Body of pancreas (tissue), 4 donors: ENCODE measurements at places on chromosomes 5 and 9. TPM values are rescaled to one million over a fixed set of nuclear protein-coding genes. Genes with fewer than 3 reads are reported as not detected.

The B4GALT1 gene
- total RNA-seq, result 31.3 TPM

The PCDHA10 gene
- total RNA-seq, result 3.1 TPM

The CDC25C gene
- not detected for total RNA-seq

The ZNF366 gene
- 1.8 TPM for total RNA-seq

The PDLIM4 gene
- 4.2 TPM for total RNA-seq

The CCL27 gene
- not detected for total RNA-seq

The FOXD4L6 gene
- not detected for total RNA-seq

The UGT3A1 gene
- total RNA-seq, result not detected

The NELFB gene
- total RNA-seq, result 31.3 TPM

The FBXL7 gene
- total RNA-seq, result 4.0 TPM

The IFNE gene
- total RNA-seq, result not detected

GRCh38 chr5:103428923-103429322, 133.7 kb downstream of the NUDT12 start:
- H3K36me3 ChIP-seq, result no peaks in the 10 kb centered on the region
- no peak overlapping the region for H3K4me3 ChIP-seq
- H3K4me1 ChIP-seq, result peaks cover 11% of the 10 kb centered on the region

DNA sequence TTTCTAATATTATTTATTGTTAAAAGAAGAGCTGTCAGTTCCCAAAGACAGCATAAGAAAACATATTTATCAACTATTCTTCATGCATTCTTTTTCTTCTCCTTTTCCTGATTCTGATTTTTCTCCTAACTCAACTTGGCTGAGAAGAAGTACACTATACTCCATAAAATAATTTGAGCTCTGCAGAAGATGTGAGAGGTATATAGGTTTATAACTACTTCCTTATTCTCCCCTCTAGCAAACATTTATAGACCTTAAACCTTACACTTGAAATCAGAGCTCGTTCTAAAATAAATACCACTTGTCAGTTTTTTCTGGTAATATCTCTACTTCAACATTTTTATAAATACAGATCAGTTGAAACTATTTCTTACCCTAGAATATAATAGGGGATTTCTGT, 724.8 kb upstream of the GRAMD2B start:
- H3K36me3 ChIP-seq, result no peaks in the 10 kb centered on the region
- no peaks in the 10 kb centered on the region for H3K27me3 ChIP-seq
- DNase-seq, result no peak
- H3K4me3 ChIP-seq, result no peak overlapping the region
- H3K27ac ChIP-seq, result no peak overlapping the region
- H3K4me1 ChIP-seq, result peaks cover 34% of the 10 kb centered on the region

DNA sequence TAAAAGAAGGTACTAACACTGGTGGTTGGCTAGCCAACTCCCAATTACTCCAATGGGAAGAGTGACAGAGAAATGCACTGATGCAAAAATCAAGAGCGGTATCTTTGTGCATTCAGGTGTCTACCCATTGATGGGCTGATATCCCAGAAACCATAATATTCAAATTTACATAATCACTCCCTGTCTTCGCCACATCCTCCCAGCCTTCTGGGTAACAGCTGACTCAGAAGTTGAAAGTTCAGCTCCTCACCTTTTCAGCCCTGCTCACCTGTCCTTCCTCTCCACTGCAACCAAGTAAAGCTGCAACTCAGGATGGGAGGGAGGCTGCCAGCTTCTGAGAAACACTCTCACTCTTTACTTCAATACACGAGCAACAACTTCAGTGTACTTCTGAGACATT, 6.9 kb downstream of the SUSD1 start:
- H3K36me3 ChIP-seq, result no peaks in the 10 kb centered on the region
- no peaks in the 10 kb centered on the region for H3K27me3 ChIP-seq
- H3K4me1 ChIP-seq, result peaks cover 15% of the 10 kb centered on the region
- DNase-seq, result no peak

- no peaks in the 10 kb centered on the region for H3K27me3 ChIP-seq
- H3K27ac ChIP-seq, result no peak overlapping the region
- no peaks in the 10 kb centered on the region for H3K36me3 ChIP-seq
These were observed 29.3 kb downstream of the CARTPT start for GRCh38 chr5:71748360-71748759.

DNA sequence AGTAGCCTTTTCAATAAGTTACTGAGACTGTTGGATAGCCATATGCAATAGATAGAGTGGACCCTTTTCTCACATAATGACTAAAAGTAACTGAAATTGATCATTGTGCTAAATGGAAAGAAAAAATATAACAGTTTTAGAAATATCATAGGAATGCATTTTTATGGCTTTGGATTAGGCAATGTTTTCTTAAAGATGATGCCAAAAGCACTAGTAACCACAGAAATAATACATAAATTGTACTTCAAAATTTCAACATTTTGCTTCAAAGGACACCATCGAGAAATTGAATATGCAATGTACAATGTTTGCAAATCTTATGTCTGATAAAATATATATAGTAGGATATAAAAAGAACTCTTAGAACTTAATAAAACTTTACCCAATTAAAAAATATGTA, 1267.5 kb upstream of the CDH9 start:
- H3K27ac ChIP-seq, result no peak overlapping the region
- DNase-seq, result no peak
- no peaks in the 10 kb centered on the region for H3K27me3 ChIP-seq
- no peak overlapping the region for H3K4me3 ChIP-seq
- no peaks in the 10 kb centered on the region for H3K36me3 ChIP-seq
- H3K4me1 ChIP-seq, result no peaks in the 10 kb centered on the region

DNA sequence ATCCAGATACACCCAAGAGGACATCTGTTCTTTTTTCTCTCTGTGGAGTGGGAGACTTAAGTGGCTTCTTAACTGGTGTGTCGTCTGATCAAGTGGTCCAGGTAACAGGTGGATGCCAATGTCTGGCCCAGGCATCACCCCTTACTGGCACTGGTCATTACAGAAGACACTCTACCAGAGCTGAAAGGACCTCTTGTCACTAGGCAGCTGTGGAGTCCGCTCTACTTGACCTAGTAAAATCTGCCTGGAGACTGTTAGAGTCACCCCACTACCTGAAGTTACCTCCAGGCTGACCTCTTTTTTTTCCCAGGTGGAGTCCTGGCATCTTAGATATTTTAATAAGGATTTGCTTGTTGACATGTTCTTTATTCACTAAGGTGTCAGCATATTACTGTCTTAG, 22.5 kb downstream of the FXN start:
- DNase-seq, result no peak
- H3K36me3 ChIP-seq, result no peaks in the 10 kb centered on the region
- H3K27me3 ChIP-seq, result no peaks in the 10 kb centered on the region
- H3K4me1 ChIP-seq, result no peaks in the 10 kb centered on the region
- no peak overlapping the region for H3K27ac ChIP-seq

- H3K27ac ChIP-seq, result peak overlapping the region; percentile 97
- no peaks in the 10 kb centered on the region for H3K27me3 ChIP-seq
These were observed 2.1 kb downstream of the ECPAS start for GRCh38 chr9:111481885-111482636.

DNA sequence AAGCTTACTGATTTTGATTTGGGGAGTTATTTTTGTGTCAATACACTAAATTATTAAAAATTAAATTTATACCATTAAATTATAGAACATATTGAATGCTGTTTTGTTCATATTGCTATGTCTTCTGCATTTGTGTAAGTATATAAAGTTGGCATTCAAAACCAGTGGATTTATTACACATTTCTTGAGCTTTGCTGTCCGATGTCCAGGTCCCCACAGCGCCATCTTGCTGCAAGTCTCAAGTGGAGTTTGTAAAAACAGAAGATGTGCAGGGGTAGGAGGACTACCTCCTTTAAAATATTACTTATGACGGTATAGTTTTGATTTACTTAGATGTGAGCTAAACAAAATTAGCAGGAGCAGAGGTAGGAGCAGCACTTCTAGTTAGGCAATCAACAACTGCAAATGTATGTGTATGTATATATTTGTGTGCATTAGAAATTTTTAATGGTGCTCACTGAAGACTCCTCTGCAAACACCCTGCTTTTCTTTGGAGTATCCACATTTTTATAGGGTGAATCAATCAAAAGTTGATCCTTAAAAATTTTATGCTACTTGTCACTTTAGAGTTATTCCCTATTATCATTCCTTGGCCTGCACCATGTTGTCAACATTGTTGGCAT, 37.4 kb downstream of the CPEB4 start:
- no peak overlapping the region for H3K4me3 ChIP-seq
- no peak overlapping the region for H3K27ac ChIP-seq

DNA sequence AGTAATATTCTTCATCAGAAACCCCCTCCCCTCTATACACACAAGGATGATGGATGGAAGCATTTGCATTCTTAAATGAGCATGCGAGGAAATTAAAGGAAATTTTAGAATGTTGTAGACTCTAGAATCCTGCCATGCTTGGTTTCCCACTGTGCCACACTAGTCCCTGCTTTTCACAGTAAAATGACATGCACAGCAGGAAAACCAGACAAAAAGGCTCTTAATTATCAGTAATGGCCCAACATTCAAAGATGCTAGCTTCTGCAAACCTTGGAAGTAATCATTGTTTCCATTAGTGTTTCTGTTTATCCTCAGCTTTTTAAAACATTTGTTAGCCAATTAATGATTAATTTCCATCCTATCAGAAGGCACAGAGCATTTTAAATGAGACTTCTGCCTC, 255.8 kb downstream of the SLCO4C1 start:
- H3K4me1 ChIP-seq, result no peaks in the 10 kb centered on the region
- no peak overlapping the region for H3K27ac ChIP-seq
- no peaks in the 10 kb centered on the region for H3K36me3 ChIP-seq
- H3K27me3 ChIP-seq, result no peaks in the 10 kb centered on the region
- DNase-seq, result no peak

GRCh38 chr9:136093346-136093986, 1.6 kb downstream of the NACC2 start:
- H3K27ac ChIP-seq, result peak overlapping the region; percentile 85
- H3K36me3 ChIP-seq, result no peaks in the 10 kb centered on the region
- peak overlapping the region; percentile 74 for H3K4me3 ChIP-seq

- no peaks in the 10 kb centered on the region for H3K36me3 ChIP-seq
- H3K4me1 ChIP-seq, result peaks cover 8% of the 10 kb centered on the region
- DNase-seq, result no peak
These were observed 46.3 kb upstream of the SMIM23 start for GRCh38 chr5:171739271-171739670.

DNA sequence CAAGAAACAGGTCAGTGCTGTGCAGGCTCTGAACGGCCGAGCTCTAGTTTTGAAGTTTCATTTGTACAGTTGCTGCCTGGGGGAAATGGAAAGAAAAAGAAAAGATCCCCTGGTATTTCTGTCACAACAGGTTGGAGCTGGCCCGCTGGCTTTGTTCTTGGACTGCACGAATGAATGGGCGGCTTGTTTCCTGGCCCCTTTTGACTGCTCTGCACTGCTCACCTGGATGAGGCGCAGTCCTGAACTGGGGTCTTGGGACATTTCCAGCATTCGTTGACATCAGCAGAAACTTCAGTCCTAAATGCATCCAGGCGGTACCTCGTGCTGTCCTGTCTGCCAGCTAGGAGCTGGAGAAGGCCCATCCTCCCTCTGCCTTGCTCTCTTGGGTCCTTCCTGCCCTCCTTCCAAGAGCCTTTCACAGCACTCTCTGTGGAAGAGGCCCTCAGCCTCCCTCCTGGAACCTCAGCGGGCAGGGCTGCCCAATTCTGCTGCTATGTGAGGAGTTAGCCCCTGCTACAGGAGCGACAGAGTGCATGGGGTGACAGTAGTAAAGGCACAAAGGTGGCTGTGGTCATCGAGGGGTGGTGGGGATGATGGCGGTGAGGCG, 189.2 kb downstream of the FSTL4 start:
- H3K36me3 ChIP-seq, result no peaks in the 10 kb centered on the region
- H3K27me3 ChIP-seq, result no peaks in the 10 kb centered on the region
- no peak overlapping the region for H3K4me3 ChIP-seq
- H3K27ac ChIP-seq, result no peak overlapping the region
- DNase-seq, result no peak

- no peaks in the 10 kb centered on the region for H3K27me3 ChIP-seq
- no peak overlapping the region for H3K27ac ChIP-seq
- DNase-seq, result no peak
These were observed 47.4 kb downstream of the UBAP2 start for GRCh38 chr9:34001298-34001697.

DNA sequence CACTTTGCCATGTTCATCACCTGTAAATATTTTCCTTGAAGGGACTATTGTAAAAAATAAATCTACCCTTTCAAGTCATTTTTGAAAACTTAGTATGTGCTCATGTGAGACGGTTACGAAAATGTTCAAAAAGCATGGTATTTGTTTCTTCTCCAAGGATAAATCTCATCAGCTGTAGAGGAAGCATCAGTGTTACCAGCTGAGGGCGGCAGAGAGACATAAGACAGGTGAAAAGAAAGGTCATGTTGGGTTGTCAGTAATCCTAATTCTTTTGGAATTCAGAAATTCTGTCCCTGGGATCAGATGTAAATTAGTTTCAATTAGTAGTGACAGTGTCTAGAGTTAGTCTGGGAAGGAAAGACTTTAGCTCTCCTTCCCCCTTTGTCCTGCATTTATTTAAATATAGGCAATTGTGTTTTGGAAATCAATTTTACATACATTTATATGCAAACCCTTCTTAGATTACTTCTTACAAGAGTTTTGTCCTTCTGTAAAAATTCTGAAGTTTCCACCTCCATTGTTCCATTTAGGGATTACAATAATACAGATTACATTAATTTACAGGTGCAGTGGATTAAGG, 791.9 kb upstream of the CDH6 start:
- H3K27ac ChIP-seq, result no peak overlapping the region
- no peaks in the 10 kb centered on the region for H3K27me3 ChIP-seq

DNA sequence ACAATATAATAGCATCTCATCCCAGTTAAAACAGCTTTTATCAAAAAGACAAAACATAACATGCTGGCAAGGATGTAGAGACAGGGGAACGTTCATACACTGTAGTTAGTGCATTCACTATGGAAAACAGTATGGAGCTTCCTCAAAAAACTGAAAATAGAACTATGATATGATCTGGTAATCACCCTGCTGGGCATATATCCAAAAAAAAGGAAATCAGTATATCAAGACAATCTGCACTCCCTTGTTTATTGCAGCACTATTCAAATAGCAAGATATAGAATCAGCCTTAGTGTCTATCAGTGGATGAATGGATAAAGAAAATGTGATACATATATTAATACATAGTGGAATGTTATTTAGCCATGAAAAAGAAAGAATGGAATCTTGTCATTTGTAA, 88.5 kb downstream of the PBX3 start:
- DNase-seq, result no peak
- H3K27me3 ChIP-seq, result no peaks in the 10 kb centered on the region
- H3K4me3 ChIP-seq, result no peak overlapping the region
- H3K36me3 ChIP-seq, result no peaks in the 10 kb centered on the region
- no peak overlapping the region for H3K27ac ChIP-seq

DNA sequence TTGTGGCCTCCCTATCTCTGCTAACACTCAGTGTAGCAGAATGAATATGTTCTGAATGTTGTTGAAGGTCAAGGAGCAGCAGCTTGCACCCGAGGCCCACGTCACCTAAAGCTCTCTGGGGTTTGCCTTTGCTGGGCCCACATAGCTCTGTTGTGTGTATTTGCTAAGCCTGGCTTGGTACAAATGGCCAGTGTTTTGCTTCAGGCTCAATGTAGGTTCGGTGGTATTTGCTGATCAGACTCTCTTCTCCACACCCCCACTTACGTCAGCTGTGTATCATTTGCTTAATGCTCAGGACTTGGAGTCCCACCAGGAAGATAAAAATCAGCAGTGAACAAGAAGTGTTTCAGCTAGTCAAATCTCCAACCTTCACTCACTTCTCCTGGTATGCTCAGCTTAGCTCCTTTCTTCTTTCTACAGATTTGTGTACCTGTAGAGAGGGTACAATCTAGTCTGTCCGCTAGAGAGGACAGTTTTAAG, 4.8 kb upstream of the RFESD start:
- no peaks in the 10 kb centered on the region for H3K36me3 ChIP-seq
- H3K4me1 ChIP-seq, result peaks cover 51% of the 10 kb centered on the region
- peak; percentile 97 for DNase-seq
- H3K27ac ChIP-seq, result peak overlapping the region; percentile 91
